Activated CD4-positive, alpha-beta memory T cell treated with anti-CD3 and anti-CD28 coated beads, Interleukin-2, amount 10 ng/mL, durations not matched to agents 7 days and 5 days (primary cell): ENCODE measurements at places on chromosomes 12 and 14. TPM values are rescaled to one million over a fixed set of nuclear protein-coding genes. Genes with fewer than 3 reads are reported as not detected.

DNA sequence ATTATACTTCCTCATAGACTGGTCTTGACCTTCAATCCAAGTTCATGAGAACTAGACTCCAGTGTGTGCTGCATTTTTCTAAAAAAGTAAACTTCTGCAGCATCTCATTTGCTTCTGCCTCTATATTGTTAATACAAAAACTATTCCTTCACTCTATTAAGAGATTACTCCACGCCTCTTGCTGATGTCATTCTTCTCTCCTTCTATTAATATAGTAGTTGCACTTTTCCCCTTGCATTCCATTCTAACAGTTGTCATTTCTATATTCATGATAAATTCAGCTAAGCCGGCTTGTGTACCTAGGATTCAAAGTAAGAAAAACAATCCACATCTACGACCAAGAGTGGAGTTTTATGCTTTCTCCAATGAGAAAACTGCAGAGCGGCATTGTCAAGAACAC is 480.4 kb upstream of the NOVA1 start:
- no peak for DNase-seq

GRCh38 chr14:24984846-24985589 is 64.9 kb downstream of the STXBP6 start:
- no peak for DNase-seq

DNA sequence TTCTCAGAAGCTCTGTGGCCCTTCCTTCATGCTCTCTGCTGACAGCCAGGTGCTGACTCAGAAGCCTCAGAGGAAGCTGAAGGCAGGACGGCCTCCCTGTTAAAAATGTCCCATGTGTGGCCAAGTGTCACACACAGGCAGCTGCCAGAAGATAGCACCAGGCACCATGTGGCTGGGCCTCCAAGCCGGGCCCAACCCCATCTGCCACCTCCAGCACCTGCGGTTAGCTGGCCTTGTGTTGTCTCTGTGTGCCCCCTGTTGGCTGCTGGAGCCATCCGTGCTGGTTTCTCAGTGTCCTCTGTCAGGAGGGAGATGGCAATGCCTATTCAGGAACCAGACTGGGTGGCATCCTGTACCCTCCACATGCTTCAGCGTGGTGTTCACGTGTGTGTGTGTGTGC is 63.2 kb downstream of the TSPAN11 start:
- peak; percentile 21 for DNase-seq

- DNase-seq, result no peak
These were observed 13.0 kb upstream of the P2RX4 start for GRCh38 chr12:121196902-121197301.

DNA sequence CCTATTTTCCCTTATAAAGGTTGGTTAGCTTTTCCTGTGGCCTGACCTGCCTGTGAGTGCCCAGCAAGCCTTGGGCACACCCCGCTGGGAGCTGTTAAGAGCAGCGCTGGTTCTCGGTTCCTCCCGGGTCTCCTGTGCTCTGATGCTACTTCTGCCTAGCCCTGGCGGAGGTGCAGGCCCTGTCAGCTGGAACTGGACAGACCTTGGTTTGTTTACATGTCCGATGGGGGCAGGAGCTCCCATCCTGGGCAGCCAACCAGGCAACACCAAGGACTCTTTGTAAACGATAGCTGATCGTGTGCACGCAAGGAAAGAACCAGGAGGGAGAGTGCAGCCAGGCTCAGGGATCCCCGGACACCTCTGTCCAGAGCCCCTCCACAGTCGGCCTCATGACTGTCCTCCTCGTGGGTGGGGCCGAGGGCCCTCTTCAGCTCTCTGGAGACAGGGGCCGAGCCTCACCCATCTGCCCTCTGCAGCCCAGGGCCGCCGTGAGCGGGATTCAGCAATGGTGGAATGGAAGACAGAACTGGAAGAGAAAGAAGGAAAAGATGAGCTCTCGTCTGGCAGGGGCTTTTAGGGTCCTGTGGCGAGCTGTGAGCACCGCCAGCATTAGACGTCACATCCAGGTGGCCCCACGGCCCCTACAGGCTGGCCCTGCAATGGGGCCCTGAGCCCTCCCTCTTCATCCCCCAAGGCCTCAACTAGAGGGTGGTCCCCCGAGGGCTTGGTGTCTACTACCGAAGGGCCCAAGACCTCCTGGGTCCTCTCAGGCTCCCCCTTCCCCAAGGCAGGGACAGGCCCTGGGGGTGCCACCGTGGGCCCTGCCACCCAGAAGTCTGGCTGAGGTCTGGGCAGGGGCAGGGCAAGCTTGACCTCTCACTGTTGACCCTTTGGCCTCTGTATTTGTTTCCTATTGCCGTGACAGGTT is 12.3 kb downstream of the TNFAIP2 start:
- DNase-seq, result no peak

GRCh38 chr12:11714626-11715025 is 65.2 kb downstream of the ETV6 start:
- no peak for DNase-seq

DNA sequence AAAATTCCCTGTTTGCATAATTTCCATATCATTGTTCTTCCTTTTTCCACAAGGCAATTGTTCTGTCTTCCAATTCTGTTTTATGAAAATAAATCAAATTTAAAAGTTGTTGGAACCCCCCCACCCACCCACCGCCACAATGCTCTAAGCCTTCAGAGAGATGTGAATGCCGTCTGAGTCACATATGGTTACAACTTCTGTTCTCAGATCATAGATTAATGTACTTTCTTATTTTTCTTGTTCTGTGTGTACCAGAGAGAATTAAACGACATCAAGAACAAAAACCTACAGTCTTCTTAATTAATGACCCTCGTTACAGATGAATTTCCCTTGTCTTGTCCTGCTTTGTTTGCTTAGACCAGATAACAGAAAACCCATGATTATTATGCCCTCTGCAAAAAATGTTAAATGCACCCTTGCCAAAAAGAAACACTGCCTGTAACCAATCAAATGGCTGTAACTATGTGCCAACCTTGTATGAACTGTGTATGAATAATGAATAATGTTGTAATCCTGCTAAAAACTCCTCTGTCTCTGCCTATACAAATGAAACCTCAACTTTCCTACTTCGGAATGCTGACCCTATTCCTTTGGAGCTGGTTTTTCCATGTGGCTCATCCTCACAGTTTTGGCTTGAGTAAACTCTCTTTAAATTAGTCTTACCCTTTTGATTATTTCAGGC is 14.0 kb downstream of the OR6S1 start:
- DNase-seq, result no peak

- no peak for DNase-seq
These were observed 120.3 kb downstream of the CHST11 start for GRCh38 chr12:104576980-104577580.

GRCh38 chr12:97940105-97940504 is 477.5 kb downstream of the RMST start:
- DNase-seq, result no peak

DNA sequence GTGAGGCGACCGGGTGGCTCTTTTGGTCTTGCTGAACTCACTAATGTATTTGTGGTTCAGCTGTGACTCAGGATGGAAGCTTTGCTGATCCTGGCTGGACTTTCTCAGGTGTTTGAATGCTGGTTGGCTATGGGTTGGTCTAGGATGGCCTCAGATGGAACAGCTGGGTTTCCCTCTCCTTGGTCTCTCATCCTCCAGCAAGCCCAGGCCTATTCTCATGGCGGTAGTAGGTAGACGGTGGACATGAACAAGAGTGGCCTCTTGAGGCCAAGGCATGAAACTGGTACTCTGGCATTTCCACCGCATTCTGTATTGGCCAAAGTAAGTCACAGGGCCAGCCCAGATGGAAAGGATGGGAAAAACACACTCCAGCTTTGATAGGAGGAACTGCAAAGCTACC is 11.8 kb upstream of the POLR3B start:
- DNase-seq, result no peak

DNA sequence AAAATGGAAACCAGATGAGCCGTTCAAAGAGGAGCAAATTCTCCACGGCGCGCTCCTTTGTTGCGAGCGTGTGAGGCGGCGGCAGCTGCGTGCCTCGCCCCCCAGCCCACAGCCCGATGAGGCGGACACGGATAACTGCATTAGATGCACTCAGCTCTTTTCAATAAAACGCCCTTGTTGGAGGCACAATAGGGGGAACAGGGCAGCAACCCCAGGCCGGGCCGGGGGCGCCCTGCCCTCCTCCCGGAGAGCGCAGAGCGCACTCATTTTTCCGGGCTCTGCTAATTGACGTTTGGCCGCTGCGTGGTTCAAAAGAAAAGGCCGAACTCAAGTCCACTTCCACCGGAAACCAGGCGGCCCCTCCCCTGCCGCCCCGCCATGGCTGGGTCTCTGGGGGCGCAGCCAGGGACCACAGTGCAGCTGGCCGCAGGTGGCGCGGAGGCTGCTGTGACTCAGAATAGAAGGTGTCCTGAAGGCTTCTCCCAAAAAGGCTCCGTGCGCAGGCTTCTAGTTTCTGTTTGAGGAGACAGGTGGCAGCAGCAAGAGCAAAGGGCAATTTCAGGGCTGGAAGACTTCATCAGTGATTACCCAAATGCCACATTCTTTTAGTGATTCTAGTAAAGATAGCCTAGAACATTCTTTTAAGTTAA is 29.0 kb upstream of the SMOC1 start:
- no peak for DNase-seq

DNA sequence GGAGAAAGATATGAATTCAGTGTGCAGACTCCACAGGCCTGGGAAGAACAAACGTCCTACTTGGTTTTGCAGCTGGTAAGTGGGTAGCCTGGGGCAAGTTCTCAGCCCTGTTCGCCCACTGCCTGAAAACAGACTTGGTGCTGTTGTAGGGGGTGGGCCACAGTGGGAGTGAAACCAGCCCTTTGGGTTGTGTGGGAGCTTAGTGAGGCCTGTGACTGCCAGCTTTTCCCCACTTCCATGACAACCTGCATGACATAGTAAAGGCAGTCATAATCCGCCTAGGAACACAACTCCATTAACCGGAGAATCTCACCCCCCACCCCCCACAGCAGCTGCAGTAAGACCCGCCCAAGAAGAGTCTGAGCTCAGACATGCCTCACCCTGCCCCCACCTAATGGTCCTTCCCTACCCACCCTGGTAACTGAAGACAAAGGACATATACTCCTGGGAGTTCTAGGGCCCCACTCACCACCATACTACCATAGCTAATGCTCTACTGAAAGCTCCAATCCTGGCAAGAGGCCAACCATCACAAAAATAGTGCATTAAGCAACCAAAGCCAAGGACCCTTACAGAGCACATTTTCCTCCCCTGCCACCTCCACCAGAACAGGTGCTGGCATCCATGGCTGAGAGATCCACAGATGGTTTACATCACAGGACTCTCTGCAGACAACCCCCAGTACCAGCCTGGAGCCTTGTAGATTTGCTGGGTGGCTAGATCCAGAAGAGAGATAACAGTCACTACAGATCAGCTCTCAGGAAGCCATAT is 39.8 kb upstream of the LMNTD1 start:
- no peak for DNase-seq

- no peak for DNase-seq
These were observed 6.6 kb upstream of the PARP11 start for GRCh38 chr12:3879846-3880245.

GRCh38 chr12:62256408-62257096 is 3.7 kb upstream of the USP15 start:
- DNase-seq, result no peak

GRCh38 chr12:26573225-26573909 is 259.6 kb downstream of the ITPR2 start:
- no peak for DNase-seq

DNA sequence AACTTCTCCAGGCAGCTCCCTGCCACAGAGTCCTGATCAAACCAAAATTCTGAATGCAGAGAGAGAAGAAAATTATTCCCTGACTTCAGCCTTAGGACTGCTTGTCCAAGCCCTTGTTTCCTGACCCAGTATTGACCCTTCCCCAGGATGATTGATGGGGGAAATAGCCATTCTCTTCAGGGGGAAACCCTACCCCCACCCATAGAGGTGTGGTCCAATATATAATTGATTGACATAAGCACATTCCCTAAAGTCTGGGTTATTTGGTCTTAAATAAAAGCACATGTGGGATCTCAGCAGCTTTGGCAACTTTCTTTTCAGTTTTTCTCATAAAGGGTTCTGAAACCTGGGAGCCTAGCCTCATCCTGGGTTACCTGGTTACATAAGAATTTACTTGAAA is 201.2 kb upstream of the DDHD1 start:
- DNase-seq, result no peak

GRCh38 chr14:92633274-92633616 is 115.2 kb downstream of the LGMN start:
- no peak for DNase-seq

DNA sequence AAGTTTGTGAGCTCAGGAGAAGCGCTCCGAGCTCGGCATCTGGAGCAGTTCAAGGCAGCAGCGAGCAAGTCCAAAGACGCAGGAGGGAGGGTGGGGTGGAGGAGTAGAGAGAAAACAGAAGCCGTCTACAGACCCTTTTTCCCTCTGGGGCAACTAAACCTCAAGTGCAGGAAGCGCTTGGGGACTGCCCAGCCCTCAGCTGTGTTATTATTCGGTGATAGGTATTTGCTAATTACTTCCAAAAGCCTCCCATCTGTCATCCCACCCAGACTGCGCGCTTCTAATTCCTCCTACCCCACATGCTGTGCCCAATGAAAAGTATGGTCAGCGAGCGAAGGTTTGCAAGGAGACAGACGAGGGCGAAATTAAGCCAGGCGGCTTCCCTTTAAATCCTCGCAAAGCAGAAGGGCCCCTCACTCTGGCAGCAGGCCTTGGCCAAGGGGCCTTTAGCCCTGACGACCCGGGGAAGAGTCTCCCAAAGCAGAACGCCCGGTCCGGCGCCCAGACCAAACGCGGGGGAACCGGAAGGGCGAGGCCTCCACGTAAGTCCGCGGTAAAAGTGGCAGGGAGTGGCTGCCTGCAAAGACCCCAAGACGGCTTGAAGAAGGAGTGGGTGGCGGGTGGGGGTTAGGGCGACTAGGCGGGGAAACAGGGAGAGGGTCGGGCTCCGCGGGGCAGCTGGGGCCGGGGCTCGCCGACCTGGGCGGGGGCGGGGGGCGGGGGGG is 507 bp upstream of the CD9 start:
- DNase-seq, result no peak

DNA sequence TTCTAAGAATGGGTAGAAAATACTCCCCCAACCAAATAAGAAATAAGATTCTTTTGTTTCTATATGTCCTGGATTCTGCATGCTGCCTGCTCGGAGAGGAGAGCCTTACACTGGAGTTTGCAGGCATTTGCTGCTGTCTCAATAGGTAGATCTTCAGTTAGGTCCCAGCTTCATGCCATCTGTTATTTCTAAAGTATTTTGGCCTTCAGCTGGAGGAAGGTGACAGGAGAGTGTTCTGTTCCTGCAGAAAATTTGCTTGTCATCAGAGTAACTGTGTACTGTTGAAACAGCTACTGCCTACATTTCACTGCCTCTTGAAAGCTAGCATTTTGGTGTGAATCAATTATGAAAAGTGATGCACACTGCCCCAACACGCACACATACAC is 966.9 kb downstream of the NRXN3 start:
- no peak for DNase-seq

- DNase-seq, result no peak
These were observed 4.3 kb downstream of the RTL1 start for GRCh38 chr14:100898935-100899883.

Gene SETD1B
- total RNA-seq, result 26.9 TPM

Gene SIX6
- total RNA-seq, result not detected

Gene TRPV4
- not detected for total RNA-seq
